ENCODE measurements at places on chromosomes 7 and 10. TPM values are rescaled to one million over a fixed set of nuclear protein-coding genes. Genes with fewer than 3 reads are reported as not detected.

DOCK1 gene
- 57.3 TPM for total RNA-seq

TMEM72 gene
- not detected for total RNA-seq

GIMAP1 gene
- total RNA-seq: 9.3 TPM

NPC1L1 gene
- total RNA-seq: 0.30 TPM

FAM149B1 gene
- total RNA-seq: 27.1 TPM

CDK5 gene
- total RNA-seq: 3.6 TPM

FZD8 gene
- total RNA-seq: 10.8 TPM

GDF2 gene
- total RNA-seq: not detected

SLIT1 gene
- total RNA-seq: 0.87 TPM

ADGRA1 gene
- total RNA-seq: under 0.01 TPM

BTBD16 gene
- total RNA-seq: 1.2 TPM

- no peak overlapping the region for H3K4me3 ChIP-seq
- DNase-seq: no peak
- H3K36me3 ChIP-seq: no peaks in the 10 kb centered on the region
- peak overlapping the region; percentile 85 for H3K27ac ChIP-seq
- H3K27me3 ChIP-seq: no peaks in the 10 kb centered on the region
Observed at GRCh38 chr7:44084701-44085100, 2.4 kb upstream of the POLM start.

- no peaks in the 10 kb centered on the region for H3K27me3 ChIP-seq
- no peaks in the 10 kb centered on the region for H3K4me1 ChIP-seq
- no peaks in the 10 kb centered on the region for H3K36me3 ChIP-seq
- no peak for DNase-seq
Observed at GRCh38 chr7:6290319-6290741, 17.9 kb upstream of the CYTH3 start.

GRCh38 chr7:91397096-91397495 lies 132.9 kb downstream of the FZD1 start:
- H3K27me3 ChIP-seq: no peaks in the 10 kb centered on the region
- H3K27ac ChIP-seq: no peak overlapping the region
- H3K4me3 ChIP-seq: no peak overlapping the region
- H3K36me3 ChIP-seq: no peaks in the 10 kb centered on the region
- no peaks in the 10 kb centered on the region for H3K4me1 ChIP-seq

- H3K36me3 ChIP-seq: peaks cover 43% of the 10 kb centered on the region
- H3K27ac ChIP-seq: no peak overlapping the region
- peaks cover 5% of the 10 kb centered on the region for H3K4me1 ChIP-seq
- H3K4me3 ChIP-seq: no peak overlapping the region
Observed at GRCh38 chr7:130662426-130662825, 6.1 kb downstream of the COPG2 start.

- no peak overlapping the region for H3K4me3 ChIP-seq
- H3K27me3 ChIP-seq: no peaks in the 10 kb centered on the region
- H3K27ac ChIP-seq: no peak overlapping the region
- DNase-seq: no peak
- no peaks in the 10 kb centered on the region for H3K4me1 ChIP-seq
Observed at GRCh38 chr7:111205251-111205650, 114.3 kb downstream of the LRRN3 start.

DNA sequence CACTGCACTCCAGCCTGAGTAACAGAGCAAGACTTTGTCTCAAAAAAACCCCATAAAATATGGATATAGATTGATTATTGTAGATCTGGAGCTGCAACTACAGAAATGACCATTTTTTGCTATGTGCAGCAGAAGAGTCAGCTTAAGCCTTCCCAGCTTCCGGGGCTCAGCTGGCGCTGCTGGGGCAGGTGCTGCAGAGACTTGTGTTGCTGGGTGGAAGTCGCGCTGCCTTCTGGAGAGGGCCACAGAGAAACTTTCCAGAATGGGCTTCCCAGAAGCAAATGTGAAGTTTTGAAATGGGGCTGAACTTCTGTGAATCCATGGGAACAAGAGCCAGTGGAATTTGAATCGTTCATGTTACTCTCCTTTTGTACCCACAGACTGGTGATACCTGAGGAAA lies 37.3 kb upstream of the RSBN1L start:
- no peak overlapping the region for H3K27ac ChIP-seq
- no peak overlapping the region for H3K4me3 ChIP-seq
- H3K27me3 ChIP-seq: no peaks in the 10 kb centered on the region
- H3K36me3 ChIP-seq: no peaks in the 10 kb centered on the region
- no peaks in the 10 kb centered on the region for H3K4me1 ChIP-seq

GRCh38 chr7:50980411-50980810 lies 197.7 kb upstream of the GRB10 start:
- no peaks in the 10 kb centered on the region for H3K36me3 ChIP-seq
- no peak for DNase-seq
- no peaks in the 10 kb centered on the region for H3K4me1 ChIP-seq

- no peak overlapping the region for H3K4me3 ChIP-seq
- H3K4me1 ChIP-seq: no peaks in the 10 kb centered on the region
- H3K36me3 ChIP-seq: no peaks in the 10 kb centered on the region
- DNase-seq: no peak
- no peaks in the 10 kb centered on the region for H3K27me3 ChIP-seq
Observed at GRCh38 chr7:17520941-17521340, 222.5 kb downstream of the AHR start.

- no peaks in the 10 kb centered on the region for H3K36me3 ChIP-seq
- H3K4me3 ChIP-seq: no peak overlapping the region
- no peak for DNase-seq
- H3K4me1 ChIP-seq: peaks cover 6% of the 10 kb centered on the region
- H3K27me3 ChIP-seq: no peaks in the 10 kb centered on the region
- H3K27ac ChIP-seq: no peak overlapping the region
Observed at GRCh38 chr7:70743531-70744325, 388.2 kb upstream of the GALNT17 start.

GRCh38 chr10:9227679-9228365 lies 1173.3 kb downstream of the GATA3 start:
- no peak for DNase-seq
- H3K36me3 ChIP-seq: no peaks in the 10 kb centered on the region
- no peaks in the 10 kb centered on the region for H3K4me1 ChIP-seq
- H3K4me3 ChIP-seq: no peak overlapping the region
- peaks cover 3% of the 10 kb centered on the region for H3K27me3 ChIP-seq

- no peak for DNase-seq
- H3K4me3 ChIP-seq: no peak overlapping the region
- H3K27me3 ChIP-seq: no peaks in the 10 kb centered on the region
- H3K27ac ChIP-seq: no peak overlapping the region
Observed at GRCh38 chr10:120422457-120422856, 34.6 kb upstream of the PLPP4 start.

GRCh38 chr7:85230623-85231022 lies 43.8 kb upstream of the SEMA3D start:
- H3K4me3 ChIP-seq: no peak overlapping the region
- no peaks in the 10 kb centered on the region for H3K36me3 ChIP-seq
- no peak for DNase-seq
- no peak overlapping the region for H3K27ac ChIP-seq
- no peaks in the 10 kb centered on the region for H3K27me3 ChIP-seq

- H3K36me3 ChIP-seq: peaks cover 60% of the 10 kb centered on the region
- H3K27ac ChIP-seq: no peak overlapping the region
- H3K4me1 ChIP-seq: no peaks in the 10 kb centered on the region
- no peaks in the 10 kb centered on the region for H3K27me3 ChIP-seq
- no peak for DNase-seq
Observed at GRCh38 chr7:135648235-135648634, 14.1 kb upstream of the STMP1 start.

DNA sequence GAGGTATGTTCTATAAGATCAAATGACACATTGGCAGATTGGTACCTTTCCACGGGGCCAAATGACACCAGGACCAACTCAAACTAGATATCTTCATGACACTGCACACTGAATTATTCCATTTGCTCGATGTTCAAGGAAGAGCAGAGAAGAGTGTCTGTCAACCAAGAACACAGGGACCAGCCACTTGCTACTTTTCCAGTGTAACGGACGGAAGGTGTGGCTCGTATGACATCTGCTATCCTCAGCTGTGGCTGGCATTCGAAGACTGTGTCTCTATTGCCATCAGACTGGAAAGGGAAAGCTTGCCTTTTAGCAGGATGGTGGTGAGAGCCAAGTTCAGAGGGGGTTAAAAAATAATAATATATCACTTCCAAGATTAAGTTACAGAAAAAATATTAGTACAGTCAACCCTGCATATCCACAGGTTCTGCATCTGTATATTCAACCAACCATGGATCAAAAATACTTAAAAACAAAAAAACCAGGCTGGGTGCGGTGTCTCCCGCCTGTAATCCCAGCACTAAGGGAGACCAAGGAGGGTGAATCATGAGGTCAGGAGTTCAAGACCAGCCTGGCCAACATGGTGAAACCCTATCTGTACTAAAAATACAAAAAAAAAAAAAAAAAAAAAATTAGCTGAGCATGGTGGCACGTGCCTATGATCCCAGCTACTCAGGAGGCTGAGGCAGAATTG lies 237.1 kb downstream of the PRPF18 start:
- H3K4me1 ChIP-seq: no peaks in the 10 kb centered on the region
- no peak for DNase-seq
- H3K4me3 ChIP-seq: no peak overlapping the region
- H3K27me3 ChIP-seq: no peaks in the 10 kb centered on the region
- no peaks in the 10 kb centered on the region for H3K36me3 ChIP-seq
- H3K27ac ChIP-seq: no peak overlapping the region

DNA sequence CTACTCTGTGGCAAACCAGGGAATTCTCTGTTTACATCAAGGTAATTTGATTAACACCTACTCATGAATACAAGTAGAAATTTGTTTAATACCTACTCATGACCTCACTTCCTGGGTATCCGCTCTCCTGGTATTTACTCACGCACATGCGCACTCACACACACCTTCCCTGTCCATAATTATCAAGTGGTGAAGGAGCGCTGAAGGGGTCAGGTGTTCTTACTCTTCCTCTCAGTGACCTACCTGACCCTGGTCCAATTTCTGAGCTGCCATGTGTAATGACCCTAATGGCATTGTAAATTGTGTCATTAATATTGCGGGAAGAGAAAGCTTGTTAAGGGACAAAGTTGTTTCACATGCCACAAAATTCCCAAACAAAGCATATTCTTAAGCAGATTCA lies 41.3 kb upstream of the TRIL start:
- no peak overlapping the region for H3K4me3 ChIP-seq
- no peaks in the 10 kb centered on the region for H3K36me3 ChIP-seq
- no peak overlapping the region for H3K27ac ChIP-seq

- DNase-seq: no peak
- no peak overlapping the region for H3K27ac ChIP-seq
- H3K4me3 ChIP-seq: no peak overlapping the region
- H3K4me1 ChIP-seq: no peaks in the 10 kb centered on the region
- no peaks in the 10 kb centered on the region for H3K27me3 ChIP-seq
Observed at GRCh38 chr7:27863880-27864279, 123.9 kb downstream of the TAX1BP1 start.

DNA sequence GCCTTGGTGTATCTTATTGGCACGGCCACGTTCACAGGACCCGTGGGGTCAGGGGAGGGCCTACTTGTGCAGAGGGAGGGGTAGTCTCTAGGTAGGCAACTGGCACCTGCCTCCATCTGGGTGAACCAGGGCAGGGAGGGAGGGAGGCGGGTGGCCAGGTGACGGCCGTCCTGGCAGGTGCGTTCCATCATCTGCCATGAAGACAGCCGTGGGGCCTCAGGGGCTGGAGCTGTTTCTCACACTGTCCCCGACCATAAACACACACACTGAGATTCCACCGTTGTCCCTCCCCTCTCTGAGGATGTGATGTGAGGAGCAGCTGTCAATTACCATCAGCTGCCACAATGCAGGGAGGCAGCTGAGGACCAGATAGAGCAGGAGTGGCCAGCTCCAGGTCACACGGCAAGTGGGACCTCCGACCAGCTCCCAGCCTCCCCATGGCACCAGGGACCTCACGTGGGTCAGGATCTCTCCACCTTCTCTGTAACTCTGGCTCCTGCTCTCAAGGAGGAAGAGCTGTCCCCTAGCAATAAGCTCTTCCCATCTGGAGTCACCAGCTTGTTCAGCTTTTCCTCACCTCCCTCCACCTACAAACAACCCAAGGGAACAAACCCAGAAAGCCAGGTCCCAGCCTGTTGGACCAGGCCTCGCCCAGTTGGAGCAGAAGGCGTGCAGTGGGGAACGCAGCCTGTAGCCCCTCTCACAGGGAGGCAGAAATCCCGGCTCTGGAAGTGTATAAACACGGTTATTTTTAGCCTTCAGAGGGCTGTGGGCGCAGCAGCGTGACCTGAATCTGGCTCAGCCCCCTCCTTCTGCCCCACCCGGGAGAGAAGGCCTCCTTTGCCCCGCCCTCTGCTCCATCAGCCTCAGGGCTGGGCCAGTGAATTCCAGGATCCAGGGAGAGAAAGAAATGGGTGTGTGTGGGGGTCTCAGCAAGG lies 33.1 kb downstream of the ZMIZ1 start:
- H3K4me1 ChIP-seq: peaks cover 100% of the 10 kb centered on the region
- DNase-seq: peak; percentile 52
- H3K27ac ChIP-seq: peak overlapping the region; percentile 56
- no peaks in the 10 kb centered on the region for H3K27me3 ChIP-seq
- H3K36me3 ChIP-seq: no peaks in the 10 kb centered on the region

GRCh38 chr7:11707606-11708193 lies 124.3 kb downstream of the THSD7A start:
- no peak for DNase-seq
- H3K27ac ChIP-seq: no peak overlapping the region
- no peak overlapping the region for H3K4me3 ChIP-seq

DNA sequence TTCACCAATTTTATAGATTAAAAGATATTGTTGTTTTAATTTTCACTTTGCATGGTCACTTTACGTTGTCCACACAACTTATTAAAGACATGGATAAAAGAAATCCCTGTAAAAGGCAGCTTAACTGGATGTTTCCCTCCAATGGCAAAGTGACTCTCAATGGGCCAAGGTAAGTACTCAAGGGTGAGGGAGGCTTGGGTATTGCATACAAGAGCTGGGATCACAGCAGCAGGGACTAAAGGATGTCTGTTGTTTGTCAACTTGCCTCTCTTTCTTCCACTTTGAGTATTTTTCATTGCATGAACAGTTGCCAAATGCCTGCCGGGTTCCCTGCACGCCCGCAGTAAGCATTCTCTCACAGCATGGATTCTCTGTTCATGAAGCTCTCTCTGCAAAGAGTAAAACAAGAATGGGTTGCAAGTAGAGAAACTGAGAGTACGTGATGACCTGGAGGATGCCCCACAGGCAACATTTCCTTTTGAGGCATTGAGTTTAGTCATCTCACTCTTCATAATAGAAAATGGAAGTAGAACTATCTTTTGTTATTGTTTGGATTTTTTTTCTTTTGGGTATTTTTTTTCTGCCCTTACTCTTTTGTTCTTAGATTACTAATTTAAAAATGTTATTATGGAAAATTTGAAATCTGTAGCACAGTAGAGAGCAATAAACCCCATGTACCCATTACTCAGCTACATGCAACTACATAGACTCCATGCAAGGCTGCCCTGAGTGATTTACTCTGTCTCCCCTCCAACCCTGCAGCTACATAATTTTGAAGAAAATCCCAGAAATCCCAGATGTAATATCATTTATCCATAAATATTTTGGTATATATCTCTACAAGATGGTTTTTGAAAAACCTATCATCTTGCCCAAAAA lies 26.3 kb downstream of the GPR141 start:
- no peaks in the 10 kb centered on the region for H3K27me3 ChIP-seq
- H3K27ac ChIP-seq: no peak overlapping the region
- H3K36me3 ChIP-seq: no peaks in the 10 kb centered on the region
- H3K4me3 ChIP-seq: no peak overlapping the region
- no peaks in the 10 kb centered on the region for H3K4me1 ChIP-seq

- H3K4me1 ChIP-seq: no peaks in the 10 kb centered on the region
- peaks cover 96% of the 10 kb centered on the region for H3K27me3 ChIP-seq
- H3K4me3 ChIP-seq: no peak overlapping the region
Observed at GRCh38 chr10:26215935-26216584, 514 bp upstream of the GAD2 start.
